Activated naive CD4-positive, alpha-beta T cell (primary cell): ENCODE measurements at places on chromosomes 11 and 22.

- no peak for DNase-seq
These were observed 36.4 kb upstream of the TPBGL start for GRCh38 chr11:75204012-75204674.

DNA sequence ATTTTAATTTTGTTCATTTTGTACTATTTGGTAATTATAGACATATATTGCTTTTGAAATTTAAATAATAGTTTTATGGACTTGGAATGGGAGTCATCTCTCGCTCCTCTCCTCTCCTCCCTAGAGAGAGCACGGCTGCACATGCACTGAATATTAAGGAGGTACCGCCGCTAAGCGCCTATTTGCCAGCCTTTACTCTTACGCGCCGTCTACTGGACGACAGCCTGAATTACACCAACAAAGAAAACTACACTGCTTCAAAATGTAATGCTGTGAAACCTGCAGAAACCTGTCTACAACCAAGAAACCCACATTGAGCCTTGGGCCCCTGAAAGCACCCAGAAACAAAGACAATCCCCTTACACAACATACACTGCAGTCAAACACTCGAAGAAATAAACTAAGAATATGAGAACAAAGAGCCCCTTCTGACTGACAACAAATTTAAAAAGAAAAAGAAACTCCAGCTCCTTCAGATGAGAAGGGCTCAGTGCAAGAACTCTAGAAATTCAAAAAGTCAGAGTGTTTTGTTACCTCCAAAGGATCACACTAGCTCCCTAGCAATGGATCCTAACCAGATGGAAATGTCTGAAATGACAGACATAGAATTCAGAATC lies 737.2 kb downstream of the LRRC4C start:
- DNase-seq = no peak

DNA sequence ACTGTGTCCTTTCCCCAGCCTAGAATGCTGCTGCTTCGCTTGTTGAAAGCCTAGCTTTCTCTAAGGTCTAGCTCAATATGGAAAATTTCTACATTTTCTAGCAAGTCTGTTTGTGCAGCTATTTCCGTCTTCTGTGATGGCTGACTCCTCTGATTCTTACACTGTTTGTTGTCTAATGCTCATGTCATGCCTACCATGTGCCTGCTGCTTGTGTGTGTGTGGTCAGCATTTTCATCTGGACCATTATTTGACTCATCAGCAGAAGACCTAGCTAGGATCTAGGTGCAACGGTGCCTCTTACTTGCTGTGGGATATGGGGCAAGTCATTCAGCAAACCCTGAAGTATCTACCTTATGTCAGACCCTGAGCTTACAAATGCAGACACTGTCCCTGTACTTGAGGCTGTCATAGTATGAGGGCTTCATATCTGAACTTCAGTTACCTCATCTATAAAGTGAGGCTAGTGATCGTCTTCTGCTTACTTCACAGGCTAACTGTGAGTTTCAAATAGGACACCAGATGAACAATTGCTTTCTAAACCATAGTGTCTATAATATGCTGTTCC lies 86.5 kb upstream of the MYO18B start:
- no peak for DNase-seq

DNA sequence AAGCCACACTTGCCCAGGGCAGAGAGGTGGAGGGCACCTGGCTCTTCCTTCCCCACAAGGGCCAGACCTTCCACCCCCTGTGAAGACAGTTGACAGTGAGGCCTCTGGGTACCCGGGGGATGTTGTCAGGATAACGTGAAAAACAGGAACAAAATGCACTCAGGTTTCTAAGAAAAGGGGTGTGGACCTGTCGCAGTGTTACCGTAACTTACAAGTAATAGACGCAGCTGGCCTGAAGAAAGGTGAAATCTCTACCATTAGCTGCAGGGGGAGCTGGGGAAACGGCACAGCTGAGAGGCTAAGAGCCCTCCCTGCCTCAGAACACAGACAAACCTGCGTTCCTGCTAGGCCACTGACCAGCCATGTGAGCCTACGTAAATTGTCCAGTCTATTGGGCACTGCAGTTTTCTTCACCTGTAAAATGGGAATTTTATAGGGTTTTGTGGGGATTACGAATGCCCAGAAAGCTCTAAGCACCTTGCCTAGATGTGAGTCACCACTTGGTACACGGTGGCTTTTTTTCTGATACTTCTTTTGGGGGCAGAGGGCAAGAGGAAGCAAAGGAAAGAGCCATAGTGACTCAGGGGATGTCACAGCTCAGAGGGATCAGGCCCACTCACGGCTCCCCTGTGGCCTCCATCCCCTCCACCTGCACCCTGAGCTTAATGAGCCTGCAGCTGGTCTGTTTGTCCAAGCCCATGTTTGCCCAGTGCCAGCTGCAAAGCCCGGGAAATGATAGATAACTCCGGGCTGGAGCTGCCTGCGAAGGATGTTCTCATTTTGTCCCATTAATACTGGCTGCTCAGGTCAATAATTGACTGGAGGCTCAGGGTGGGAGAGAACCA lies 18.4 kb upstream of the CABP7 start:
- no peak for DNase-seq

DNA sequence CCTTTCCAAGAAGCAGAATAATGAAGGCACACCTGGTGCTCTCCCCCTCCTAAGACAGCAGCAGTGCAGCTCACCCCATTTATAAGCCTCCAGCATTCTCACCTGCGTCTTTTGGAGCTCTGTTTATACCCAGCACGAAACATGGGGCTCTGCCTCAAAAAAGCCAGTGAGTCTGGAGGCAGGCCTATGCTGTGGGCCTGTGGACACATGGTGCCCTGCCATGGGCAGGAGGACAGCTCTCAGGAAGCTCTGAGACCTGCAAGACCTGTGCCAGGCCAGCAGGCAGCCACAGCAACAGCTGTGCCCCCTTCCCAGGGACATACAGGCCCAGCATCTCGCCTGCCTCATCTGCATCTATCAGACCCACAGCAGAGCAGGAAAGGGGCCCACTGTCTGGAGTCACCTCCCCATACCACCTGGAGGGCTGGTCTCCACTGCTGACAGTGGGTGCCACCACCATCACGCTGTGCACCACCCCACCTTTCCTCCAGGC lies 64.2 kb downstream of the DGCR2 start:
- no peak for DNase-seq

- no peak for DNase-seq
These were observed 56.4 kb upstream of the PGR start for GRCh38 chr11:101185985-101186384.
